Activated CD8-positive, alpha-beta memory T cell treated with anti-CD3 and anti-CD28 coated beads, Interleukin-2, amount 10 ng/mL, durations not matched to agents 7 days and 5 days (primary cell): ENCODE measurements at places on chromosomes 5 and 9. TPM values are rescaled to one million over a fixed set of nuclear protein-coding genes. Genes with fewer than 3 reads are reported as not detected.

GRCh38 chr5:177568326-177568725 lies 14.0 kb upstream of the FAM193B start:
- no peak overlapping the region for H3K27ac ChIP-seq
- H3K36me3 ChIP-seq = no peaks in the 10 kb centered on the region
- H3K4me3 ChIP-seq = no peak overlapping the region
- peaks cover 12% of the 10 kb centered on the region for H3K4me1 ChIP-seq
- DNase-seq = no peak
- H3K27me3 ChIP-seq = peaks cover 6% of the 10 kb centered on the region

GRCh38 chr9:74795081-74795480 lies 92.6 kb downstream of the TRPM6 start:
- H3K36me3 ChIP-seq = no peaks in the 10 kb centered on the region
- H3K27ac ChIP-seq = no peak overlapping the region
- peaks cover 7% of the 10 kb centered on the region for H3K27me3 ChIP-seq
- H3K4me3 ChIP-seq = no peak overlapping the region

- no peaks in the 10 kb centered on the region for H3K36me3 ChIP-seq
- H3K27ac ChIP-seq = no peak overlapping the region
- no peak for DNase-seq
Measured at GRCh38 chr9:105309531-105309931, 65.1 kb downstream of the SLC44A1 start.

The ENC1 gene
- total RNA-seq = 1.5 TPM

The GDA gene
- total RNA-seq = not detected

The GKAP1 gene
- 2.2 TPM for total RNA-seq

GRCh38 chr5:38926121-38926520 lies 80.3 kb downstream of the OSMR start:
- H3K4me1 ChIP-seq = peaks cover under 1% of the 10 kb centered on the region
- H3K27ac ChIP-seq = no peak overlapping the region
- H3K36me3 ChIP-seq = no peaks in the 10 kb centered on the region
- H3K4me3 ChIP-seq = no peak overlapping the region

- no peak overlapping the region for H3K4me3 ChIP-seq
- H3K27me3 ChIP-seq = peaks cover 4% of the 10 kb centered on the region
- no peak overlapping the region for H3K27ac ChIP-seq
- H3K36me3 ChIP-seq = no peaks in the 10 kb centered on the region
- no peaks in the 10 kb centered on the region for H3K4me1 ChIP-seq
- DNase-seq = no peak
Measured at GRCh38 chr9:74838351-74838750, 49.4 kb downstream of the TRPM6 start.

The PIP5KL1 gene
- total RNA-seq = 2.6 TPM

DNA sequence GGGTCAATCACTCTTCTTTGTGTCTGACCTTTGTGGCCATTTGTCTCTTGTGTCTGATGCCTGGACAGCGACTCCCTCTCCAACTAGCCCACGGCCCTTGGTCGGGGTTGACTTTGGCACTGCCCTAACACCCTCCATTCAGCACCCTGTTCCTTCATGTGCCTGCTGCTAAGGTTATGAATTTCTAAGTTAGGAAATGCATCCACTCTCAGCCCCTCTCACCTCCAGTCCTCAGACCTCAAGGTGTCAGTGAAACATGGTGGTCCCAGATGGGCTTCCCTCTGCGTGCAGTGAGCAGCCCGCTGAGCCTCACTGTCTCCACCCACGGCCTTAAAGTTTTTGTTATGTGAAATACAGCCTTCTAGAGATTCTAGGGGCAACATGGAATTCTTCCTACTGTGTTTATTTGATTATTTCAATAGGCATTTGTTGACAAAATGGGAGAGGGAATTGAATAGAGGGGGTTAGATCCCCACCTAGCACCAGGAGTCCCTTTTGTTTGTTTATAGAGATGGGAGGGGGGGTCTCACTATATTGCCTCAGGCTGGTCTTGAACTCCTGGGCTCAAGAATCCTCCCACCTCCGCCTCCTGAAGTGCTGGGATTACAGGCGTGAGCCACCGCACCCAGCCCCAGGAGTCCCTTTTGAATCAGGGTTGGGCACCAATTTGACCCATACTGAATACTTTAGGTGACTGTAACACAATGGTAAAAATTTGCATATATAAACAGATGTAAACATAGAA lies 1.6 kb upstream of the GLIPR2 start:
- H3K4me1 ChIP-seq = peaks cover 32% of the 10 kb centered on the region
- no peak overlapping the region for H3K27ac ChIP-seq
- H3K27me3 ChIP-seq = peaks cover 19% of the 10 kb centered on the region
- DNase-seq = no peak
- peaks cover 4% of the 10 kb centered on the region for H3K36me3 ChIP-seq

The LTC4S gene
- 0.91 TPM for total RNA-seq

DNA sequence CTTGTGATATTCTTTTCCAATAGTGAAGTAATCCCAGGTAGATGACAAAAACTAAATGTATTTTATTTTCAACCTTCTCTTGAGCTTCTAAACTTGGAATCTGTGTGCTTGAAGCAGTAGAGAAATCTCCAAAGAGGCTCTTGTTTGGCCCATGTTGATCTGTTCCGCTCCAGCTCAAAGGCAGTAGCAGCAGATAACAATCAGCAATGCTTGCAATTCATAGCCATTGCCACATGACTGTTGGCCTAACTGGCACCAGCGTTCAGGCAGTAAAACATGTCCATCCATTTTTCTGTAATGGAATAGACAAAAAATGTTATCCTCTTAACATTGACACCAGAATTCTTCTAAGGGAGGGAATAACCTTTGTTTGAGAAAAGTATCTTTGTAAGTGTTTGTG lies 270.7 kb upstream of the MSX2 start:
- no peak overlapping the region for H3K27ac ChIP-seq
- peaks cover 4% of the 10 kb centered on the region for H3K4me1 ChIP-seq
- no peak overlapping the region for H3K4me3 ChIP-seq
- H3K36me3 ChIP-seq = peaks cover 2% of the 10 kb centered on the region
- DNase-seq = no peak

DNA sequence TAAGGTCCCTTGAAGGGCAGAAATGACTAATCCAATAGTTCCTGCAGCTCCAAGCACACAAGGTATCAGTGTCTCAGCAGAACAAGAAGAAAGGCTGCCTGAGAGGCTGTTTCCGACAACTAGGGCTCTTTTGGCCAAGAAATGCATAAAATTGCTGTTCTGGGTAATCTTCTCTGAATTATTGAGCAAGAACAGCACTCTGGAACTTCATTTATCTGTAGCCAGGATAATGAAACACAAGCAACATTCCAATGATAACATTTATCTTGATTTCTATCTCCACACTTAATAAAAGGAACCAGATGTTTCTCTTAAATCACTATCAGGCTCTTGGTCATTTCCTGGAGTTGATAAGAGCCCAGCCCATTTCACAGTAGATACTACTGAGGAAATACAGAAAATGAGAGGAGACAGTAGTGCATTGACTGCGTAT lies 17.0 kb upstream of the AUH start:
- H3K36me3 ChIP-seq = peaks cover 18% of the 10 kb centered on the region
- H3K4me3 ChIP-seq = no peak overlapping the region
- DNase-seq = no peak
- peaks cover 26% of the 10 kb centered on the region for H3K4me1 ChIP-seq

- no peak overlapping the region for H3K4me3 ChIP-seq
- no peaks in the 10 kb centered on the region for H3K4me1 ChIP-seq
- peaks cover 49% of the 10 kb centered on the region for H3K27me3 ChIP-seq
- no peak overlapping the region for H3K27ac ChIP-seq
- no peaks in the 10 kb centered on the region for H3K36me3 ChIP-seq
Measured at GRCh38 chr5:139979518-139979917, 63.6 kb downstream of the NRG2 start.

DNA sequence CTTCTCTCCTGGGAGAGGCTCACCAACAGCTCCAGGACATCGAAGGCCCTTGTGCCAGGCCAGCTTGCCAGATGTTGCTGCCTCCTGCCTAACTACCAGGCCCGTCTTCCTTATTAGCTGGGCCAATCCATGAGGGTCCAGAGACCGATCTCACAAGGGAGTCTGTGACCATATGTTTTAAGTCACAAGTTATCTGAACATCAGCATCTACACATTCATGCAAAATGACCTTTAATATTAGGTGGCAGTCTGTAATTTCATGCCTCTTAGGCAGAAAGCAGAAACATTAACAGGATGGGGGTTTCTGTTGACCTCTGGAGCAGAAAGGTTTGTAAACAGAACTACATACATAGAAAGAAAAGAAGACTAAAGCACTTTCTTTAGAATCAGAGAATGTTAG lies 75.1 kb upstream of the SLC25A51 start:
- H3K4me1 ChIP-seq = no peaks in the 10 kb centered on the region
- no peak overlapping the region for H3K27ac ChIP-seq
- H3K4me3 ChIP-seq = no peak overlapping the region

The SRA1 gene
- 47.3 TPM for total RNA-seq

The NOXA1 gene
- total RNA-seq = 0.30 TPM

The KCNMB1 gene
- not detected for total RNA-seq

The FAM200C gene
- 0.61 TPM for total RNA-seq

DNA sequence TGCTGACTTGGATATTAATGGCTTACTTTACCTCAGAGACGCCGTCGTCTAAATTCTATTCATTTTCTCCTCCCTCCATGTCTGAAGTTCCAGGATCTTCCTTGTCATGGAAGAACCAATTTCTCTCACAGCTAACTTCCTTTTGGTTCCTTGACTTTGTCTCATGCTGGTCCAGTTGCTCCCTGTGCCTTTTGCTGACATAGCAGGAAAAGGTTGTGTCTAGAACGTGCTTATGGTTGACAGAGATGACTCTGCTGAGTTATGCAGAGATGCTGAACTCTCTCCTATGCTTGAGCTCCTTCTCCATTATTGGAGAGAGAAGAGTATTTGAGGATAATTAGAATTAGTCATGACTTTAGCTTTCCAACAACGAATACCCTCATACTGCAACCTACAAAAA lies 1338.9 kb downstream of the MAT2B start:
- no peak overlapping the region for H3K4me3 ChIP-seq
- DNase-seq = no peak
- H3K36me3 ChIP-seq = no peaks in the 10 kb centered on the region
- H3K4me1 ChIP-seq = no peaks in the 10 kb centered on the region

- H3K27ac ChIP-seq = peak overlapping the region; percentile 63
- DNase-seq = peak; percentile 41
- H3K27me3 ChIP-seq = no peaks in the 10 kb centered on the region
- H3K4me3 ChIP-seq = no peak overlapping the region
Measured at GRCh38 chr5:76790632-76791290, 28.1 kb upstream of the F2RL1 start.

GRCh38 chr9:16712787-16713186 lies 157.7 kb downstream of the BNC2 start:
- H3K27me3 ChIP-seq = no peaks in the 10 kb centered on the region
- H3K27ac ChIP-seq = no peak overlapping the region
- H3K36me3 ChIP-seq = no peaks in the 10 kb centered on the region
- DNase-seq = no peak
- H3K4me3 ChIP-seq = no peak overlapping the region

- no peaks in the 10 kb centered on the region for H3K36me3 ChIP-seq
- no peaks in the 10 kb centered on the region for H3K4me1 ChIP-seq
- no peak overlapping the region for H3K4me3 ChIP-seq
- no peaks in the 10 kb centered on the region for H3K27me3 ChIP-seq
Measured at GRCh38 chr5:64566310-64566916, 60.6 kb downstream of the RGS7BP start.

DNA sequence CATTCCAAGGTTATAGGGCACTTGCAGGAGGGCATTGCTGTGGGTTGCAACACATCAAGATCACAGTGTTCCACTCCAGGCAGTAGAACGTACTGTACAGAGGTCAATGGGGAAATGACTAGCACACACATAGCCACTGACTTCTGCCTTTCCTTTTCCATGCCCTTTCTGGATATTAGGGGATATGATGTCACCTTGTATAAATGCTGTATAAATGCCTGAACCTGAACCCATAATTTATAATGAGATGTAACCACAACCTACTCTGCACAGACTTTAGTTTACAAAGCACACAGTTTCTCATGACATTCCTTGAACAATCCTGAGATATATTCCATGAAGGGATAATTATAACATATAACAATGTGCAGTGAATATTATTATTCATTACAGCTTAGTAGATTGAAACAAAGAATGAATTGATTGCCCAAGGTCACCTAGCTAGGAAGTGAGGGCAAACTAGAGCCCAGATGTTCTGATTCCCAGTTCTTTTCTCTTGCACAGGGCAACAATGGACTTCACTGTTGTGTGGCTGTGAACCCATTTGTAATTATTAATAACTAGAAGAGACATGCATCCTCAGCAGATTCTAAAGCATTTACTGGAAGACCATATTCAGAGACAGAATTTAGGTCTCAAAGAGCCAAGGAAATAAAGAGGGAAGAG lies 5.6 kb upstream of the ABLIM3 start:
- no peak overlapping the region for H3K4me3 ChIP-seq
- DNase-seq = no peak
- H3K36me3 ChIP-seq = no peaks in the 10 kb centered on the region
- H3K4me1 ChIP-seq = no peaks in the 10 kb centered on the region
- H3K27ac ChIP-seq = no peak overlapping the region
- H3K27me3 ChIP-seq = peaks cover 52% of the 10 kb centered on the region

GRCh38 chr9:121660367-121660766 lies 8.9 kb downstream of the DAB2IP start:
- peaks cover 23% of the 10 kb centered on the region for H3K27me3 ChIP-seq
- no peak overlapping the region for H3K4me3 ChIP-seq
- H3K27ac ChIP-seq = no peak overlapping the region

GRCh38 chr9:133103183-133103986 lies 17.7 kb downstream of the RALGDS start:
- peak overlapping the region; percentile 71 for H3K27ac ChIP-seq
- peaks cover 51% of the 10 kb centered on the region for H3K36me3 ChIP-seq
- no peak overlapping the region for H3K4me3 ChIP-seq
- no peaks in the 10 kb centered on the region for H3K4me1 ChIP-seq
- no peaks in the 10 kb centered on the region for H3K27me3 ChIP-seq

DNA sequence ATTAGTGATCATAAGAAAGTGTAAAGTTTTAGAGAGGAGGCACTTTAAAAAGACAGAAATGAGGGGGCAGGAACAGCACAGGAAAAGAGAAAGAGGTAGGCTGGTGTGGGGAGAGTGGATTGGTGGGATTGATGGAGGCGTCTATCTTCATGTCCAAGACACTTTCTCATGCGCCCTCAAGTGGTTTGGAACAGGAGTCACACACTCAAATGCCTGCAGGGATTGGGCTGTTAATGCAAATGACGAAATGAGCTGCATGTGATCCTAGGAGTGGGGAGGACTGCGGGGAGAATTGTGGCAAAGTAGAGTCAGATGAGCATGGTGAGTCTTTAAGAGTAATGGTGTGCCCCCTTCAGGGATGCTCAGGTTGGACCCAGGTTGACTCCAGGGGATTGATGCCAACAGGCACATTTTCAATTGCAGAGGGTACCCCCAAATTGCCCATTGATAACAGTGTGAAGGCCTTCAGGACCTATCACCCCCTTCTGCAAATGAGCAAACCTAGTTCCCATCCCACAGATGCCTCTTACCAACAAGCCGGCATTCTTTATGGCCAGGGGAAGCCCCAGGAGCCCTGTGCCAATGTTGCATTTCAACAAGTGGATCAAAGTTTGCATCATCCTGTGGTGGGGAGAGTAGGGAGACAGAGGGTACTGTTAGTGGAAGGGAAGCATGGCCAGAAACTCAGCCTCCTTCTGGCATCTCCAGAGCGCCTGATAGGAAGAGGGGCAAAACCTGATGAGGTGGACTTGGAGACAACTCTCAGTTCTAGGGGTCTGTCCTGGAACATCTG lies 5.3 kb downstream of the SLC36A3 start:
- H3K4me1 ChIP-seq = peaks cover 6% of the 10 kb centered on the region
- peak; percentile 53 for DNase-seq
- H3K27ac ChIP-seq = no peak overlapping the region
- no peak overlapping the region for H3K4me3 ChIP-seq
- H3K36me3 ChIP-seq = no peaks in the 10 kb centered on the region
- H3K27me3 ChIP-seq = peaks cover 25% of the 10 kb centered on the region

- H3K27ac ChIP-seq = no peak overlapping the region
- H3K4me3 ChIP-seq = no peak overlapping the region
- DNase-seq = no peak
- no peaks in the 10 kb centered on the region for H3K4me1 ChIP-seq
- H3K36me3 ChIP-seq = no peaks in the 10 kb centered on the region
Measured at GRCh38 chr5:173714551-173715428, 98.3 kb upstream of the BOD1 start.
